ENCODE measurements at places on chromosomes 6 and 20.

GRCh38 chr20:24784607-24785006 lies 164.5 kb upstream of the CST7 start:
- no peak for DNase-seq

DNA sequence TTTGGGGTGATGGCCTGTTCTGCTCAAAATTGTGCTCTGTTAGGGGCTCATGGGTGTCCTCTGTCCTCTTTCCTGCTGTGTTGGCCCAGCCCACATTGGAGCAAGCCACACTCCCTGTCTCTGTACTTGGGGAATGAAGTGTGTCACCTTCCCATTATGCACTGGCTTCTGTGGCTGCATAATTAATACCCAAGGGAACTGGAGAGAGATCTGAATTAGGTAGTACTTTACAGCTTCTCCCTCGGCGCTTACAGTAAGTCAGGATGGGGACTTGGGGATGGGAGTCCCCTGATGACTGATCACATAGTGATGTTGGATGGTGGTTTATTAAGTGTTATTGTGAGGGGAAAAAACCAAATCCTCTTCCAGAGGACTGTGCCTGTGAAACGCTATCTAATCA lies 116.6 kb downstream of the FOXO3 start:
- DNase-seq = no peak

DNA sequence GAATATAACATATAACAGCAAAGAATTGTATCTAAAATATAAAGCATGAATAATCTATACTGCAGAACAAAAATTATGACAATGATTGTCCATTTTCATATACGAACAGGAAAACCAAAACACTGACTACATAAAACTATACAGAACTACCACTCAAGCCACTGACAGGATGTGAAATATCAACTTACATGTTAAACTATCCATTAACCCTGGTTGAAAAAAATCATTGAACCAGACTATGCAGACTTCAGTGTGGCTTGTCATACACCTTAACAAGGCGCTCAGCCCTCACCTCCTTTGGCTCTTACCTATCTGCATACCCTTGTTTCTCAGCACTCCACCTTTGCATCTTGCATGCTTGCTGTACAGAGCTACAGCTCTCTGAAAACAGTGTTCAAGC lies 34.9 kb downstream of the ASCC3 start:
- DNase-seq = no peak

- no peak for DNase-seq
These were observed 431.3 kb downstream of the MAFB start for GRCh38 chr20:40257763-40258162.

DNA sequence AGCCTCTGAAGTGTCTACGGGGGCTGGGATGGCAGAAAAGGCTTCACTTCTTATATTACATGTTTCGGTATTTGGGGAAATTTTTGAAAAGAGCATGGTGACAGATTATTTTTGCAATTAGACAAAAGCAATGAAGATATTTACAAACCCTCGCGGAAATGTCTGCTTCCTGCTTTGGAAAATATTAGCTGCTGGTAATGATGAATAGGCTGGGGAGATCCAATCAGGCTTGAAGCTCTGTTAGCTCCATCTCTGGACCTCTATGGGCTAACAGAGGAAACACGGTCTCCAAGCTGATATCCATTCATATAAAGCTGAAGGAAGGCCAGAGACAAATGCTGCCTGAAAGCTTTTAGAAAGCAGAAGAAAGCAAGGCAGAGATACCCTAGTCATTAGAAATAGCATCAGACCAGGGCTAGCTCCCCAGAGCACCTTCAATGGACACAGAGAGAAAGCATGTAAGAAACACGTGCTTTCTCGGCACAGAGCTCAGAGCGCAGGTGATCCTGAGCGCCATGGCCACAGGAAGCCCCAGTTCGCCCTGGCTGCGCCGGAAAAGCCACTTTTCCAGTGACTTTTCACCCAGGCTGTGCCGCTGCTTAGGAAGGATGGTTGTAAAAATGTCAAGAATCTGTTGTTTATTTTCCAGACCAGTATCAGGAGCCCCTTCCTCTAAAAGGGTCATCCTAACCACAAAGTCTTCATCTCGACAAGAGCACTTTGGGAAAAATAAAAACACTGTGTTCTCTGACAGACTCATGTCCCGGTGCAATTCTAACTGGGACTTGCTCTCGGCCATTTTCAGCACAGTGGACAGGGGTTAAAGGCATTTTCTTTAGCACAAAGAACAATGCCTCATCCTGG lies 68.5 kb upstream of the NFATC2 start:
- no peak for DNase-seq

DNA sequence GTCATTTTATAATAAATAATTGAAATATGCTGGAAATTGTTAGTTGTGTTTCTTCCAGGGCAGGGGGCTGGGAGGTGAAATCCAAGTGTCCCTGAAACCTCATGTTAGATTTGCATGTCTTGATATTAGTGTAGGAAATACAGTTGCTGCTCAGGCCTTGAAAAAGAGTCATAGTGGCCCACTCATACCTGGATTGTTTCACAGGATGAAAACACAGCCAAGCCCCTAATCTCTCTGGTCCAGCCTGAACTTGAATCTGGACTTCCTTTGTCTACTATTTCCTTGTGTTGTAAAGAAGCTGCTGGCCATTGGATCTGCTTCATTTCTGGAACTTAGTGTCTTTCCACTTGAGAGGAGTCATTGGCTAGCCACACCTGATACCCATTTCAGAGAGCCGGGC lies 108.8 kb upstream of the JARID2 start:
- no peak for DNase-seq

GRCh38 chr6:7314414-7314813 lies 1.4 kb upstream of the SSR1 start:
- DNase-seq = no peak

GRCh38 chr20:10549511-10549910 lies 114.4 kb downstream of the SLX4IP start:
- no peak for DNase-seq

DNA sequence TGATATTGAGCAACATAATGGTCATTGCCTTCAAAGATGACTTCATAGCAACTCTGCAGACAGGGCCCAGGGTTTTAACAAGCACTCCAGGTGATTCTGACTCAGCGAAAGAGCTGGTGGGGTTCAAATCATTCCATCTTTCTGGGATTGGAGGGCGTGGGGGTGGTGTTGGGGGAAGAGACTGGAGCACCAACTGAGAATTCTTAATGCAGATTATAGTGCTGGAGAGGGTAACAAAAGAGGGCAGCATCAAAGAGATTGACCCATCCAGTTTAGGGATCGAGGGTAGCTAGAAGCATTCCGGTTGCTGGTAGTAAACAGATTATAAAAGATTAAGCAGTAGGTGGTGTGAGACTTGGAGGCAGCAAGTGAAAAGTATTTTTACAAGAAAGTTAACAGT lies 15.9 kb downstream of the PFDN4 start:
- DNase-seq = no peak

DNA sequence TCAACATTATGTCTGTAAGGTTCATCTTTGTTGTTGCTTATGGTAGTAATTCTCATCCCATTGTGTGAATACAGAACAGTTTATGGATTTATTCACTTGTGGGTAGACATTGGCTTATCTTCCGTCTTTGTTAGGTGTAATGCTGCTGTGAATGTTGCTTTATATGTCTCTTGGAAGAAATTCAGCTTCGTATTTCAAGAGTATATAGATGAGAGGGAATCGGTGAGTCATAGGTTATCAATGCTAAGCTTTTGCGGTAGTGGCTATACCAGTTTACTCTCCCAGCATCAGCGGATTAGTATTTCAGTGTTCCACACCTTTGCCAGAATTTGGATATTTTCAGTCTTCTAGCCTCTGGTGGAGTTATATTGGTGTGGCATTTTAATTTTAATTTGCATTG lies 77.8 kb downstream of the ZFAND3 start:
- DNase-seq = no peak

GRCh38 chr6:22072949-22073348 lies 223.9 kb downstream of the PRL start:
- no peak for DNase-seq

DNA sequence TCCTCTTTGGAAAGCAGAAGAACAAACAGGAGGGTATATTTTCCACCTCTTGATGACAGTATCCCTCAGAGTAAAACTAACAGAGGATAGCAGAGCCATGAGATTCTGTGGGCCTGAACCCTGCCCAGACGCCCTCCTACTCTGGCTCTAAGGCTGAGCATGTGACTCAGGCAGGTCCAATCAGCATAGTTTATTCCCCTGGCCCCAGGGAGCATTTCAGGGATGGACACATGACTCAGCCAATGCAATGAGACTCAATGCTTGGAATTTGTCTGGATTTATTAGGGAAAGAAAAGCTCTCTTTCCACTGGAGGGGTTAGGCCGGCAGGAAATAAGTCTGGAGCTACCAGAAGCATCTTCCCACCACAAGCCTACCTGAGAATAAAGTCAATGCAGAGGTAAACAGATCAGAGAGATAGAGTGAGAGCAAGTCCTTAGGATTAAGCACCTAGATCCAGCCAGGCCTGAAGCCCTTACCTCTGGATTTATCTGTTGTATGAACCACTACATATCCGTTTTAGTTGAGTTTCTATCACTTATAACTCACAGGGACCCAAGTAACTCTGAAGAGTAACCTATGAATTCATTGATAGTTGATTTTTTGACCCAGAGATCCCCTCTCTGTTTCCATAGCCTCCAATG lies 68.2 kb upstream of the EYA2 start:
- DNase-seq = no peak

DNA sequence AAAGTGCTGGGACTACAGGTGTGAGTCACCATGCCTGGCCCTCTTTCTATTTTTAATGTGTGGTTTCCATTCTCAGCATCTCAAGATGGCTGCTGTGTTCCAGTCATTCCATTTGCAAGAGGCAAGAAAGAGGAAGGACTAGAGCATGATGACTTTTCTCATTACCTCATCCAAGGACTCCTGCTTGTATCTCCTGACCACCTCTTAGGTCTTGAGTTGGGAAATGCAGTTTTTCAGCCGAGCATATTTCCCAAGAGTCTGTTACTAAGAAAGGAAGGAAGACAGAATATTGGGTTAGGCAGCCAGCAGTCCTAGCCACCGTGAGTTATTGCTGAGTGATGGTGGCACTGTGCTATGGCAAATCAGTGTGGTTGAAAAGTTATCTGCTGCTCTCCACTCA lies 108.4 kb upstream of the INSM1 start:
- no peak for DNase-seq

DNA sequence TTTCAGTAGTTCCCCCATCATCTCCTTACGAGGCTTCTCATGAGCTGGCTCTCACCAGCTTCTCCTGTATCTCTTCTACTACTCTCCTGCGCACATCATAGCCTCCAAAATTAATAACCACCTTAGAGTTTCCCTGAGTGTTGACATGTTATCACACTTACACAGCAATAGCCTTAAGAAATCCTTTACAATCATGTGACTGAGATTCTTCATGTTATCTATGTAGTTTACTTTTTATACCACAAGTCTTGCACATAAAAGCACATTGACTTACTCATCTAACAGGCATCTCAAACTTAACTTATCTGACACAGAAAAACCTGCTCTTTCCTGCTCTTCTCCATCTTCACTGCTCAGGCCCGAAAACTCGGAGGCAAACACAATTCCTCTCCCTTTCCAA lies 103.7 kb upstream of the TAB2 start:
- DNase-seq = no peak

- peak; percentile 32 for DNase-seq
These were observed 253.8 kb upstream of the STXBP5 start for GRCh38 chr6:146950351-146950835.

DNA sequence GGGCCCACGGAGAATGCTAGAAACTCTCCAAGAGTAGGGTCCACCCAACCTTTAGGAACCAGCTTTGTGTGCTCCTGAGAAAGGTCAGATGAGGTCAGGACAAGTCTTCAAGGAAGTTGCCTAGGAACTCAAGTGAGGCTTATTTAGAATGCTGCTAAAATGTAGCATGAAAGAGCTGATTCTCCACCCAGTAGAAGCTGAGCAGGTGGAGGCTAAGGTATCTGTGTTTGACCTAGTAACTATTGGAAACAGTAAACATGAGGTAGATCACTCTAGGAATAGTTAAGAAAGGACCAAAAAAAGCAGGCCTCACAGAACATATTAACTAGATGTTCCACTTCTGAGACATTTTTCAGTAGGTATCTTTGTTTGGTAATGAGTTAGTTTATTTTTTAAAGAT lies 13.9 kb downstream of the CEP43 start:
- DNase-seq = no peak

DNA sequence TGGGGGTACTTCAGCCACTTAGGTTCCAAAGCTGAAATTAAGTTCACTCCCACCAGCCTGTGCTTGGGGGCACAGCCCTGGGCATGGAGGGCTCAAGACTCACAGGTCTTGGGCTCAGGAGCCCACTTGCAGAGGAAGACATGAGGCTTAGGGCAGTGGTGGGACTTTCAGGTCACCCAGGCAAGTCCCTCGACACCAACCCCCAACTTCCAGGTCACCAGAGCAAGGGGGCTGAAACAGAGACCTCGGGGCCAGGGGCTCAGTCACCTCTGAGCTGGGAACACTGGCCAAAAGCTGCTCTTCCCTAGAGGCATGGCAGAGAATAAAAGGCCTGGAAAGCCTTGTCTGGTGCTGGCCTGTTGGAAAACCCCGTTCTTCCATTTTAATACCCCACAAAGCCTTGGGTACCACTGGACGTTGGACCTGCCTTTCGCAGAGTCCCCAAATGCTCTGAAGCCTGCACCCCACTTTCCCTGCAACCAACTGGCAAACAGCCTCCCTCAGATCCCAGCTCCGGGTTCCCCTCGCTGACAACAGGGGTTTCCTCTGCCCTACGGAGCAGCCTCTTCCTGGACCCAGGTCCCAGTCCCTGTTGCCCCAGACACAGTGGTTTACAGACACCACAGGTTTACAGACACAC lies 160.9 kb upstream of the PMEPA1 start:
- DNase-seq = no peak

- DNase-seq = no peak
These were observed 164.8 kb upstream of the SGK1 start for GRCh38 chr6:134482593-134483270.

DNA sequence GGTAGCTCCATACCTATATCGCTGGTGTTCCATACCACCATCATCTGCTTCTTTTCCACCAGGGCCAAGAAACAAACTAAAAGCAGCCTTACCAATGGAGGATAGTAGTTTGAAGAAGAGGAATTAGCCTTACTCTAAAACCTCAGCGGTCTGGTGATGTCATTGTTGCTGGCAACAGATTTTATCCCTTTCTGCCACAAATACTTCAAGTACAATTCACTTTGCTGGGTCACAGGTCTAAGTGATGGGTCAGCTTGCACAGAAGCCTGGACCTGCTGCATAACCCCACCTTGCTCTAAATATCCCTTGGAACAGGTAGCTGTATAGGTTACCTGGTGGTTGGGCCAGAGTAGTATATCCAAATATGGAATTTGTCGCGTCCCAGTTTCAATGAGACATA lies 53.2 kb upstream of the THEMIS start:
- DNase-seq = no peak

GRCh38 chr6:100665041-100665380 lies 200.3 kb upstream of the SIM1 start:
- peak; percentile 9 for DNase-seq

GRCh38 chr20:54047720-54048119 lies 22.7 kb downstream of the BCAS1 start:
- no peak for DNase-seq

- DNase-seq = no peak
These were observed 134.8 kb upstream of the FOXA2 start for GRCh38 chr20:22719167-22719591.
